Stimulated activated CD8-positive, alpha-beta memory T cell treated with anti-CD3 and anti-CD28 coated beads, Interleukin-4, amount 100 ng/mL, for 1 hour (primary cell): ENCODE measurements at places on chromosomes 3 and 15.

GRCh38 chr3:146539315-146539714 lies 5.1 kb downstream of the PLSCR1 start:
- DNase-seq, result no peak

DNA sequence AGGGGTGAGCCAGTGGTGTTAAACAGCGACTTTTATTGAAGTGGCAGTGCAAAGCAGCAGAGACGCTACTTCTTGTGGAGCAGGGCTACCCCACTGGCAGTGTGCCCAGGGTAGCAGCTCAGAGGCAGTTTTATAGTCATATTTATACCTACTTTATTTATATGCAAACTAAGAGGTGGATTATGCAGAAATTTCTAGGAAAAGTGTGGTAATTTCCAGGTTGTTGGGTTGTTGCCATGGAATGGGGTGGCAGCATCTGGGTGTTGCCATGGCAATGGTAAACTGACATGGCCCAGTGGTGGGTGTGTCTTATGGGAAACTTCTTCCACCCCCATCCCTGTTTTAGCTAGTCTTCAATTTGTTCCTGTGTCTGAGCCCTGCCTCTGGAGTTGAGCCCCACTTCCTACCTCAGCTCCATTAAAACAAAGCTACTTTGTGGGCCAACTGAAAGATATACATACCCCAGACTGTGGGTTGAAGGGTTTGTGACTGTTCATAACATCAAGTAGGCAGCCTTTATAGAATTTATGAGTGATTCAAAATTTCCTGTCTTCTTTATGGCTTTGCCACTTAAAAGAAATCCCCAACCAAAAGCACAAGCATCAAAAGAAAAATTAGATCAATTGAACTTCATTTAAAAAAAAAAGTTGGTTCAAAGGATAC lies 60.3 kb downstream of the EBLN2 start:
- no peak for DNase-seq

GRCh38 chr3:37262816-37263393 lies 88.5 kb upstream of the LRRFIP2 start:
- no peak for DNase-seq

GRCh38 chr3:71693641-71694040 lies 31.6 kb downstream of the EIF4E3 start:
- no peak for DNase-seq

DNA sequence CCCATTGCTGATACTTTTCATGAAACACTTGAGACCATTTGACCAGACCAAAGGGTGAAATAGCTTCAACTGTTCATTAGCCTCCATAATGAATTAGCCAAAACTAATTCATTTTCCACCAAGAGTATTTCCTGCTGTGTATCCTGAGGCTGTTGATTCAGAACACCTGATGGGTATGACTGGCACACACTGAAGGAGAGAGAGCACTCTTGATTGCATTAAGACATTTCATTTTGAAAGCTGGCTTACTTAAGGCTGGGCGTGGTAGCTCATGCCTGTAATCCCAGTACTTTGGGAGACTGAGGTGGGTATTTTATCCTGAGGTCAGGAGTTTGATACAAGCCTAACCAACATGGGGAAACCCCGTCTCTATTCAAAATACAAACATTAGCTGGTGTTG lies 175.6 kb downstream of the AGBL1 start:
- no peak for DNase-seq

DNA sequence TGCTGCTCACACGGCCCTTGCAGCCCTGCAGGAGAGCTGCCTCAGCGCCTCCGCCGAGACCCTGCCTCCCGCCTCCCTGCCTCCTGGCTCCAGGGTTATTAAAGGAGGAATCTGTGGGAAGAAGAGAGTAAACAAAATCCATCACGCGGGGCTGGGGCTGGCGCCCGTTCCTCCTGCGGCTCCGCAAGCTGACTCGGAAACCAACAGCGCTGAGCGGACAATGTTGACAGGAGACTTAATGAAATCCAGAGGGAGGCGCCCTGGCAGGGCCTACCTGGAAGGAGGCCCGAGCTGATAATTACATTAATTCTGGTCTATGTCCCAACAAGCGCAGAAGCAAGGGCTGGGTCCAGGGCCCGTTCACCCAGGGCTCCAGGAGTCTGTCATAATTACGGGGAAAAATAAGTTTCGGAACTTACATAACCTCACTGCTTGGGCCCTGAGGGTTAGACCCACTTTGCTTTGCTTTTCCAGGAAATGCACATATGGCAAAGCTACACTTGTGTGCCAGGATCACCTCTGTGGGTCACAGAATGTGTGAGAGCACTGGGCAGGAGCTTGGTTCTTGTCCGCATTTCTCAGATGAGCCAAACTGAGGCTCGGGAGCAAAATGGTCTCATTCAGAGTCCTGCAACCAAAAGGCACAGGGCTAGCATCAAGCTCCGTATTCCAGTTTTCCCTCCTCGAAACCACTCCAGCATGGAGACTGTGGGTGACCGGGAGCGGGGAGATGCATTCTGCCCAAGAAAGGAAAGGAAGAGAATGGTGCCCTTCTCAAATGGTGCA lies 43.8 kb upstream of the SLC6A6 start:
- DNase-seq, result no peak

- no peak for DNase-seq
Observed at GRCh38 chr15:46251903-46252302, 617.1 kb downstream of the SQOR start.

- no peak for DNase-seq
Observed at GRCh38 chr3:134038071-134038491, 8.4 kb upstream of the SLCO2A1 start.

- no peak for DNase-seq
Observed at GRCh38 chr3:60048447-60048848, 998.6 kb upstream of the CFAP20DC start.

GRCh38 chr3:127634653-127635052 lies 5.7 kb downstream of the PODXL2 start:
- DNase-seq, result no peak

GRCh38 chr15:67002368-67002767 lies 63.0 kb upstream of the SMAD3 start:
- no peak for DNase-seq

GRCh38 chr3:123571264-123571972 lies 13.4 kb downstream of the HACD2 start:
- DNase-seq, result no peak

GRCh38 chr3:72120806-72121778 lies 336.1 kb upstream of the PROK2 start:
- DNase-seq, result no peak

DNA sequence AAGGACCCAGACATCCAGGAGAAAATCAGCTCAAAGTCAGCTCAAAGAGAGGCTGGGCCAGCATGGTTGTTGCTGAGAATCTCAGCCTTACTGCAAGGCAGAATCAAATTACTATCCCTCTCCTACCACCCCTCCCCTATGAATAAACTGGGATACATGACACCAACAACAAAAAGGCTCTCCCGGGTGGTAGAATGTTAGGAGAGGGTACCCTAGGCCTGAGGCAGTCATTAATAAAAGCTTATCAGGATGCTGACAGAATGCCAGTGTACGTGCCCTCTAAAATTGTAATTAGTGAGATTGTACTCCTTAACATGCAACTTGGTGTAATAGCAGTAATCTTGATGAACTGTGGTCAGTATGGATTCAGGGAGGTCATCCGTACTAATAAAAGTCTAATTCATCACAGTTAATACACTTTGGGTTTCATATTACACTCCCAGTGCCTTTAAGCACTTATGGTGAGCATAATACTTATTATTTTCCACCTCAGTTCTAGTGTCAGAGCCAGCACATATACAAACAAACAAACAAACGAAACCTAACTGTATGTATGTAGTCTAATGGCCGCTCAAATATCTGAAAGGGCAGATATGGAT lies 76.5 kb downstream of the B3GALNT1 start:
- DNase-seq, result no peak

DNA sequence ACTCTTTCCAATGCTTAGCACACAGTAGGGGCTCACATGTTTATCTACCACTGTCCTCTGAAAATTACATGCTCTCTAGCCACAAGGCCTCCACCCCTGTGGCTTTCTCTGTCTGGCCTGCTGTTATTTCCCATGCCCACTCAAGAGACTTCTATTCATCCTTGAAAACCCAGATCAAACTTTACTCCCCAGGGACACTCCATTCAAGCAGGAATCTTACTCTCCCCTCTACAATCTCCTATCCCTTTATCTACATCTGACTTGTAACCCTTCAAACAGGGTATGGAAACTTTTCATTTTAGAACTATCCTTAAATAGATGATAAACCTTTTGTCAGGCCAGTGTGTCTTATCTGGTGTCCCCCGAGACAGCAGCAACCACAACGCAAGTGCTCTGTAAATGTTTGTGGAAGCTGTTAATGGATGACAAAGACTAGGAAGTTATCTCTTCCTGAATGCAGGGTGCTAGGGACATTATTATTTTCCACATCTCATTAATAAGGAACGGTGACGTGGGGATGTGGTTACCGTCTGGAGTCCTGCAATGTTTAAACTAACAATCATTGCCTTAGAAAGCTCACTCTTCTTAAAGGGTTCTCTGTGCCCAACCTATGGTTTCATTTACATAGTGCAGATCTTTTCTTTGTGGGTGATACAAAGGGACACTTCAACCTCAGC lies 322.3 kb downstream of the ARRDC4 start:
- no peak for DNase-seq

- no peak for DNase-seq
Observed at GRCh38 chr3:13465236-13465873, 14.8 kb upstream of the HDAC11 start.

GRCh38 chr3:172170841-172171240 lies 131.5 kb downstream of the FNDC3B start:
- no peak for DNase-seq

DNA sequence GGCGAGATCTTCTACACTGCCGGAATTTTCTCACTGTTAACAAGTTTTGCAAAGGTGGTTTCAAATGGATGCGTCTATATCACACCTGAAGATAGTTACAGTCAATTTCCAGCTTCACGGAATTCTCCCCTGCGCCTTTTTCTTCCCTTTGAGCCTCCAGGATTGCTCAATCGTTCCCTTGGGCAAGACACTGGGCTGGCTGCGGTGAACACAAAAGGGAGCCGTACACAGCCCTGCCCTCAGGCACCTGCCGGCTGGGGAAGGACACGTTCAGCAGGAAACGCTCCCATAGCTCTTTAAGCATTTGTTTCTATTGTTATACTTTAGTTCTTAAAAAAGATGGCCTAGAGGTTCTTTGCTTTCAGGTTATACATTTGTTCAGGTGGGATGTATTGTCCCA lies 85.7 kb downstream of the C3orf70 start:
- no peak for DNase-seq

DNA sequence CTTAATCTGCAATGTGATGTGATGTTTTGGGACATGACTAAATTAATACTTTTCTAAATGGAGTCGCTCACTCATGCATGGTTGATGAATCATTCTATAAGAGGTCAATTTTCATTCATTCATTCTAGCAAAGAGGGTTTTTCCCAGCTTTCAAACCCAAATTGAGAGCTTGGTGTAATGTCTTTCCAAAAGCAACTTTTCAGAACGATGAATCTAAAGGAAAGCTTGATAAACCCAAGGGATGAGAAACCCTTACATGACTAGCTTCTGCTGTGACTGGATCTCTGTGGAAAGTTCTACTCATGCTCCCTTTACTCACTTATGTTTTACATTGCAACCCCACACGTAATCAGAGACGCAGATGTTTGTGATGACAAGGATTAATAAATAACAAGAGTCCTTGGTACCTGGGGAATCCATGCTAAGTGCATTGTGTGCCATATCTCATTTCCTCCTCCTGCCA lies 47.7 kb downstream of the PDZRN3 start:
- DNase-seq, result no peak

DNA sequence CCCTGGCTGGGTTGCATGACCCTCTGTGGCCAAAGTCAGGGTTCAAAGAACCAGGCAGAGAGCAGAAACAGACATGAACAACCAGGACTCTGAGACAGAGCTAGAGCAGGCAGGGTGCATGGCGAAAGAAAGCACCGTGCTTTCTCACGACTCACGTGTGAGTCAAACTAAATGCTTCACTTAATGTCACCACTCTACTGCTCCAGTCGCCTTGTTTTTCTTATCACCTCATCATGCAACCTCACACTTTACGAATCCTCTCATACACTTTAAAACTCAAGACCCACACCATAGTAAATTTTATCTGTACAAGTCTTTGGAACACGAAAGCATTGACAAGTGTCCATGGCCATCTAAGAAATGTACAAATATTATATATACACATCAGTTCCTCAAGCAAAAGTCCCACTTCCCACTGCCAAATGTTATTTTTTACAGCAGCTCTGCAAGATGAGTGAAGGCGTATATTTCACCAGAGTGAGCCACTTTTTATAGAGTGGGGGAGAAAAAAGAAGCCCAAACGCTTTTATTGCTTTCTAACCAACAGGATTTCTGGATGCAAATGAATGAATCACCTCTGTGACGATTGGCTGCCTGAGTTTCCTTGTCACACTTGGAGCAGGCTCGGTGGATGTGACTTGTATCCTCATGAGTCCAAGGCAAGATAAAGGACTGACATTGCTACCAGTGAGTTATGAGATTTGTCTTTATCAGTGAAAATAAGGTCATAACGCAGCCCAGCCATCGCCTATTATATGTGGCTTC lies 16.0 kb upstream of the MEGF11 start:
- DNase-seq, result no peak

GRCh38 chr15:81069909-81070308 lies 64.2 kb upstream of the CFAP161 start:
- DNase-seq, result no peak
